ENCODE measurements at places on chromosomes 4 and X. TPM values are rescaled to one million over a fixed set of nuclear protein-coding genes. Genes with fewer than 3 reads are reported as not detected.

The C4orf51 gene
- not detected for total RNA-seq

The MUC7 gene
- total RNA-seq = not detected

The CAMK2D gene
- 92.6 TPM for total RNA-seq

The IKBKG gene
- total RNA-seq = 5.4 TPM

The RHOXF1 gene
- not detected for total RNA-seq

The DMRTC1B gene
- total RNA-seq = not detected

The SOX3 gene
- total RNA-seq = not detected

The PNMA6A gene
- total RNA-seq = 2.8 TPM

The SPANXC gene
- not detected for total RNA-seq

The ASMT gene
- total RNA-seq = 0.20 TPM

The TMPRSS11F gene
- 2.3 TPM for total RNA-seq
